Activated CD8-positive, alpha-beta memory T cell treated with anti-CD3 and anti-CD28 coated beads, Interleukin-2, amount 10 ng/mL, durations not matched to agents 7 days and 5 days (primary cell): ENCODE measurements at places on chromosomes 6 and 20. TPM values are rescaled to one million over a fixed set of nuclear protein-coding genes. Genes with fewer than 3 reads are reported as not detected.

BPIFB1 gene
- not detected for total RNA-seq

- H3K27ac ChIP-seq = no peak overlapping the region
- peaks cover 13% of the 10 kb centered on the region for H3K27me3 ChIP-seq
- DNase-seq = no peak
- no peaks in the 10 kb centered on the region for H3K36me3 ChIP-seq
- H3K4me3 ChIP-seq = no peak overlapping the region
Observed at GRCh38 chr6:1013656-1014430, 298.1 kb upstream of the FOXQ1 start.

DNA sequence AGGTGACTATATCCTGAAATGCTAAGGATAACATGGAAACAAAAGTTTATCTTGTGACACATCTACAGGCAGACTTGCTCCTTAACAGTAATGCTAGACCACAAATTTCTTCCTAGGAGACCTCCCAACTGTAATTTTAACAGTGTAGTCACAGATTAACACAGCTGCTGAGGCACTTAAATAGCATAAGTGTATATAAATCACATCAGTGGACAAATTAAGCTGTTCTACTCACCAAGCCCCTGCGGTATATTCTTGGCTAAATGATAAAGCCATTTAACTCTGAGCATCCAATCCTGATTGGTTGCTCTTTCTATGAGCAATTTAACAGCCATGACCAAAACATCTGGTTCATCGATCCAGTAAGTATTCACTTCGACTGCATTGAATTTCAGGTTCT lies 73.3 kb upstream of the LYRM2 start:
- H3K27ac ChIP-seq = no peak overlapping the region
- DNase-seq = no peak
- peaks cover 4% of the 10 kb centered on the region for H3K4me1 ChIP-seq
- H3K27me3 ChIP-seq = no peaks in the 10 kb centered on the region
- no peak overlapping the region for H3K4me3 ChIP-seq

GRCh38 chr20:7841291-7841970 lies 98.8 kb downstream of the HAO1 start:
- DNase-seq = no peak
- H3K4me1 ChIP-seq = no peaks in the 10 kb centered on the region
- no peak overlapping the region for H3K4me3 ChIP-seq
- H3K36me3 ChIP-seq = no peaks in the 10 kb centered on the region
- no peak overlapping the region for H3K27ac ChIP-seq
